ENCODE measurements at places on chromosomes 2 and 18. TPM values are rescaled to one million over a fixed set of nuclear protein-coding genes. Genes with fewer than 3 reads are reported as not detected.

DNA sequence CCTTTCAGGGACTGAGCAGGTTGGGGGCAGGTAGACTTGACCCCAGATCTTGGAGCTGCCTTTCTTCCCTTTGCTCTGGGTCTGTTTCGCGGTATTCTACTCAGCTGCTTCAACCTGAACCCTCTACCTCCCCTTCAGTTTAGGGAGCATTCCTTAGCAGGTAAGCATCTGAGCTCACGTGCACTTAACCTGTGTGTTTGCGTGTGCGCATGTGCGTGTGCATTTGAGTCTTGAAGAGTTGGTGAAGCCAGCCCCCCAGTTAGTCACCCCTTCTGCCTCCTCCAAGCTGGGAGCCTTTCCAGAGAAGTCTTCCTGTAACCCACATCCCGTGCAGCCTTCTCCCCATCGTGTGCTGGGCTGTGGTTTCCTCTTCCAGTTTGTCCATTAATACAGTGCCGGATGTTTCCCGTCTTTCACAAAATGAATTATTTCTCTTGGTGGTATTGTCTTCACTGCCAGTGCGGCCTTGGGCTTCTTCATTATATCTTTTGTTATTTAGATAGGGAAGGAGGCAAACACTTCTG lies 33.2 kb downstream of the B3GNT2 start:
- H3K36me3 ChIP-seq, result peaks cover 18% of the 10 kb centered on the region
- H3K27ac ChIP-seq, result no peak overlapping the region

DNA sequence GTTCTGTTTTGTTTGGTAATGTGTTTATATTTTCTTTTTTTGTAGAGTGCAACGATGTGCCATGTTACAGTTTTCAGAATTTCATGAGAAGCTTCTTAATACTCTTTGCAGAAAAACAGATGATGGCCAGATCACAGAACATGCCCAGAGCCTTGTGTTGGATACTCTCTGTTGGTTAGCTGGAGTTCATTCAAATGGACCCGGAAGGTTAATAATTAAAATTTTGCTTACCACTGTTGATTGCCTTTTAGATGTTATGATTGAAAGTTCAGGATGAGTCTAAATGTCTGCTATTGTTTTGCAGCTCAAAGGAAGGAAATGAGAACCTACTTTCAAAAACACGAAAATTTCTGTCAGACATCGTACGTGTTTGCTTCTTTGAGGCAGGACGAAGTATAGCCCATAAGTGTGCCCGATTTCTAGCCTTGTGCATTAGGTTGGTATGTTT lies 85.2 kb downstream of the BIRC6 start:
- no peaks in the 10 kb centered on the region for H3K27me3 ChIP-seq
- H3K4me1 ChIP-seq, result no peaks in the 10 kb centered on the region

DNA sequence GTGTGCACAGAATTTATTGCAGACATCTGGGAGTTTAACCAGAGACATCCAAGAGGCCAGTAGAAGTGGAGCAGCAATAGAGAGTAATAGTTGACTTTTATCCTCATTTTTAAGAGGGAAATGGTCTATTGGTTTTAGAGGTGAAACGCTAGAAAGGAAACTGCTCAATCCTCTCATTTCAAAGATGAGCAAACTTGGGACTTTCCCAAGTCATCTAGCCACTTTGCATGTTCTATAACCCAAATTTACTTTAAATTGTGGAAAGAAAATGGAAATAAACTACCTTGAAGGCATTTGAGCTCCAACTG lies 601.7 kb downstream of the ARHGAP15 start:
- DNase-seq, result no peak
- H3K36me3 ChIP-seq, result peaks cover 14% of the 10 kb centered on the region
- no peak overlapping the region for H3K4me3 ChIP-seq
- H3K27me3 ChIP-seq, result no peaks in the 10 kb centered on the region
- no peaks in the 10 kb centered on the region for H3K4me1 ChIP-seq
- no peak overlapping the region for H3K27ac ChIP-seq

GRCh38 chr2:130327703-130328527 lies 14.8 kb upstream of the IMP4 start:
- H3K4me1 ChIP-seq, result peaks cover 4% of the 10 kb centered on the region
- no peaks in the 10 kb centered on the region for H3K36me3 ChIP-seq
- DNase-seq, result no peak
- peaks cover 12% of the 10 kb centered on the region for H3K27me3 ChIP-seq
- H3K27ac ChIP-seq, result no peak overlapping the region

DNA sequence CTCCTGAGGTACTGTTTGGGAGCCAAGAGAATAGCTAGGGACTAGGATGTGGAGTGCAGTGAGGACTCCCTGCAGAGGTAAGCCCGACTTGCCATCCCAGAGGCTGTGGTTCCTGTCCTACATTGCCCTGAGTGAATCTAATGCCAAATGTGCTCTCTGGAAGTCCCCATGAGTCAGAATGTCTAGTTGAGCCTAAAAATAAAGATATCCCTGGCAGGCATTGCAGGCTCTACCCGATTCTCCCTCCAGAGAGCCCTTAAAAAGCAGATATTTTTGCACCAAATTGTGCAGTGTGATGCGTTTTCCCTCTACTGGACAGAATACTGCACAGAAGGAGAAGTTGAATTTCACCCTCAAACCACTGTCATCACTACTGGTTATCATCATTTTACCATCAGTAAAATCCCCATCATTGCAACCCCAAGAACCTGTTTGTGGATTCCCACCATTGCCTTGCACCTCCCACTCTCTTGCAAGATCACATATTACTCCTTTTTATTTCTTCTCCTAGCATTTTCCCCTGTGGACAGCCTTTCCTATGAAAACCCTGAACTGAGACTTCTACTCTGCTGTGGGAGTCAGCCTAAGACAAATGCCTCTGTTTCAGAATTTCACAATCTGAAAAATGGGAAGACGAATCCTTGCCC lies 98.0 kb downstream of the MARCHF4 start:
- no peak overlapping the region for H3K27ac ChIP-seq
- no peaks in the 10 kb centered on the region for H3K36me3 ChIP-seq
- DNase-seq, result no peak
- H3K4me3 ChIP-seq, result no peak overlapping the region

- no peaks in the 10 kb centered on the region for H3K4me1 ChIP-seq
- no peak for DNase-seq
- H3K36me3 ChIP-seq, result no peaks in the 10 kb centered on the region
- H3K4me3 ChIP-seq, result no peak overlapping the region
- H3K27me3 ChIP-seq, result no peaks in the 10 kb centered on the region
These were observed 100.9 kb downstream of the MMADHC start for GRCh38 chr2:149486664-149487063.

- DNase-seq, result no peak
- H3K36me3 ChIP-seq, result no peaks in the 10 kb centered on the region
- no peak overlapping the region for H3K27ac ChIP-seq
- no peaks in the 10 kb centered on the region for H3K27me3 ChIP-seq
These were observed 41.9 kb upstream of the TBC1D8 start for GRCh38 chr2:101193033-101193626.

GRCh38 chr2:96816836-96817702 lies 1.0 kb downstream of the CNNM3 start:
- DNase-seq, result no peak
- peaks cover 4% of the 10 kb centered on the region for H3K36me3 ChIP-seq
- no peak overlapping the region for H3K27ac ChIP-seq
- H3K4me3 ChIP-seq, result peak overlapping the region; percentile 24
- H3K27me3 ChIP-seq, result no peaks in the 10 kb centered on the region

DNA sequence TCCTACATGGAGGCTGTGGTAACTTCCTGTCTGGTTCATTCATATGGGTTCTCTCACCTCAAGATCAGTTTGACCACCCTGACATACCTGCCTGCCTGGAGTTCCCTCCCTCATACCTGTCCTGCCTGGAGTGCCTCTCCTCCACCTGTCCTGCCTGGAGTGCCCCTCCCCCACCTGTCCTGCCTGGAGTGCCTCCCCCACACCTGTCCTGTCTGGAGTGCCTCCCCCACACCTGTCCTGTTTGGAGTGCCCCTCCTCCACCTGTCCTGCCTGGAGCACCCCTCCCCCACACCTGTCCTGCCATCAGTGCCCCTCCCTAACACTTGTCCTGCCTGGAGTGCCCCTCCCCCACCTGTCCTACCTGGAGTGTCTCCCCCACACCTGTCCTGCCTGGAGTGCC lies 461.9 kb downstream of the PTPRM start:
- no peaks in the 10 kb centered on the region for H3K4me1 ChIP-seq
- no peak overlapping the region for H3K27ac ChIP-seq
- no peak overlapping the region for H3K4me3 ChIP-seq
- no peaks in the 10 kb centered on the region for H3K36me3 ChIP-seq
- DNase-seq, result no peak

GRCh38 chr2:125643585-125643984 lies 1012.4 kb upstream of the GYPC start:
- no peaks in the 10 kb centered on the region for H3K27me3 ChIP-seq
- H3K36me3 ChIP-seq, result no peaks in the 10 kb centered on the region
- no peak for DNase-seq
- H3K4me1 ChIP-seq, result no peaks in the 10 kb centered on the region

- H3K4me3 ChIP-seq, result no peak overlapping the region
- no peak overlapping the region for H3K27ac ChIP-seq
- no peaks in the 10 kb centered on the region for H3K4me1 ChIP-seq
- no peaks in the 10 kb centered on the region for H3K36me3 ChIP-seq
- DNase-seq, result no peak
These were observed 66.2 kb downstream of the ATOH8 start for GRCh38 chr2:85819811-85820510.

DNA sequence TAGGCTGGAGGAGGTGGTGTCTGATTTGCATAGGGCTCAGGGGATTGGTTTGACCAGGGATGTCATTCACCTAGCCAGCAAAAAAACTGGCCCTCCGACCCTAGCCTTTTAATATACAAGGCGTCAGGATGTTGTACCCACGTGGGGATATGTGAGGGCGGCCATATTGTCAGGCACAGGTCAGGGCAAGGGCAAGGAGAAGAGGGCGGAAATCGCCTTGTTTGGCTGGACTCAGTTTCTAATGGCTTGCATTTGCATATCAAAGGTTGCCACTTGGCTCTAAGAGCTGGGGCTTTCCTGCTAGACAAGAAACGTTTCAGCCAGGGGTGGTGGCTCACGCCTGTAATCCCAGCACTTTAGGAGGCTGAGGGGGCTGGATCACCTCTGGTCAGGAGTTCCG lies 24.9 kb upstream of the PDCL3 start:
- no peaks in the 10 kb centered on the region for H3K36me3 ChIP-seq
- no peak for DNase-seq
- no peaks in the 10 kb centered on the region for H3K4me1 ChIP-seq
- H3K4me3 ChIP-seq, result no peak overlapping the region

- no peaks in the 10 kb centered on the region for H3K27me3 ChIP-seq
- no peak overlapping the region for H3K27ac ChIP-seq
- no peak overlapping the region for H3K4me3 ChIP-seq
- no peak for DNase-seq
These were observed 96.4 kb downstream of the SLC8A1 start for GRCh38 chr2:40355451-40355850.

DNA sequence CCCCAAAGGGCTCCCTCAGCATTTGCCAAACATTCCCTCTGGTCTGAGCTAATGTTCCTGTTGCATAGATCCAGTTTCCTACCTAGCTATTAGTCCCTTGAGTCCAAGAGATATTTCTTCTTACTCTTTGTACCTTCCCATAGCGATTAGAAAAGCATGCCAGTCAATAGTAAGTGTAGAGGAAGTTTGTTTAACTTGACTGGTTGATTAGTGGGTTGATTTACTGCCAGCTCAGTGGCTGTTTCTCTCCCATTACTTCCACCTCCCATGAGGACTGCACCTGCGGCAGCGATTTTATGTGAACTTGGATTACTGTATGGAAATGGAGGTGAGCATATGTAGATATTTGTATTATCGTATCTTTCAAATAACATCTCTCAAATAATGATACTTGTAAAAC lies 1748.4 kb upstream of the CELF4 start:
- no peak overlapping the region for H3K27ac ChIP-seq
- H3K4me1 ChIP-seq, result no peaks in the 10 kb centered on the region
- H3K4me3 ChIP-seq, result no peak overlapping the region
- no peak for DNase-seq

DNA sequence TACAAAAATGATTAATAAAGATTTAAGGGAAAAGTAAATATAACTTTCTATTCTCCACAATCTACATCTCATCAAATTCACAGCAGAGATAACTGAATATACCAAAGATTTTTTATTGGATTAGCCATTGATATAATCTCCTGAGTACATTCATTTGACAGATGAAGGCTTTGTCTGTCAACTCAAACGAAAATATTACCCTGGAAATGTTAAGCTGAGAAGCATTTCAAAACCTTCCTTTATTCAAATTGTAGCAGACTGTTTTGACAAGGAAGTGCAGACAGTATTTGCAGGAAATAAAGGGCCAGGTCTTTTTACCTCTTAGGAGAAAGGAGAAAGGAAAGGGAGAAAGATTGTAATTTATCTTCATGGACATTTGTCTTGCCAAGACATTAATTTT lies 473.5 kb downstream of the TMEM182 start:
- H3K27ac ChIP-seq, result no peak overlapping the region
- H3K36me3 ChIP-seq, result no peaks in the 10 kb centered on the region
- no peaks in the 10 kb centered on the region for H3K4me1 ChIP-seq
- no peak for DNase-seq

DNA sequence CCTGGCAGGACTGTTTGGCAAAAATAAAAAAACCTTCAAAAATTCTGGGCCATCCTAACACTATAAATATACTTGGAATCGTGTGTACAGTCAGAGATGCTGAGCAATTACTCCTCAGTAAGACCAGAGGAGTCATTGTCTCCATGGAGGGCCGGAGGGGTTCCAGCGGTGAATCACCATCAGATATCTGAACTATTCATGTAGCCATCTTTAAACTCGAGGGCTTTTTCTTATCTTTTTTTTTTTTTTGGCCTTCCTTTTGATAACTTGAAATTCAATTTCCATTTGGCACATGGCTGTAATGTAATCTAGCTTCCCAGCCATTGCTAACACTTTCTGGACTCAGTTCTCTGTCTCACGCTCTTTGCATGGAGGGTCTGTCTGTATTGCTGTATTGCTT lies 7.4 kb upstream of the FHL2 start:
- no peak for DNase-seq
- no peaks in the 10 kb centered on the region for H3K36me3 ChIP-seq
- no peak overlapping the region for H3K27ac ChIP-seq
- H3K27me3 ChIP-seq, result no peaks in the 10 kb centered on the region
- H3K4me1 ChIP-seq, result no peaks in the 10 kb centered on the region
- no peak overlapping the region for H3K4me3 ChIP-seq

DNA sequence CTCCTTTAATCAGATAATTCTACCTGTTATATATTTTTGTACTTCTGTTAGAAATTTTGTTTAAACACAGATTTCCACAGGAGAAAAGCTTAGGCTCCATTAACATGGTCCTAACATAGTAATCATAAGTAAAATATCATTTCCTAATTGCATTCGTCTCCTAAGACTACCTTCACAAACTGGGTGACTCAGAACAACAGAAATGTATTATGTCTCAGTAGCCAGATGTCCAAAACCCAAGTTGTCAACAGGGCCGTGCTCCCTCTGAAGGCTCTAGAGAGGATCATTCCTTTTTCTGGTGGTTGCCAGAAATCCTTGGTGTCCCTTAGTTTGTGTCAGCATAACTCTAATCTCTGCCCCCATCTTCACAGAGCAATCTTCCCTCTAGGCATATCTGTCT lies 5.4 kb downstream of the FBXO15 start:
- H3K27ac ChIP-seq, result no peak overlapping the region
- DNase-seq, result no peak
- peaks cover 5% of the 10 kb centered on the region for H3K4me1 ChIP-seq
- no peak overlapping the region for H3K4me3 ChIP-seq

GRCh38 chr2:124563426-124563825 lies 538.3 kb downstream of the CNTNAP5 start:
- no peak overlapping the region for H3K4me3 ChIP-seq
- no peak overlapping the region for H3K27ac ChIP-seq
- H3K27me3 ChIP-seq, result no peaks in the 10 kb centered on the region
- H3K36me3 ChIP-seq, result no peaks in the 10 kb centered on the region
- H3K4me1 ChIP-seq, result no peaks in the 10 kb centered on the region
- no peak for DNase-seq

The CXCR1 gene
- total RNA-seq, result 9.1 TPM

The SOX11 gene
- total RNA-seq, result not detected

The GPBAR1 gene
- total RNA-seq, result 2.6 TPM

The RAB6D gene
- not detected for total RNA-seq
